Central memory CD4-positive, alpha-beta T cell (primary cell): ENCODE measurements at places on chromosomes 1 and 21.

DNA sequence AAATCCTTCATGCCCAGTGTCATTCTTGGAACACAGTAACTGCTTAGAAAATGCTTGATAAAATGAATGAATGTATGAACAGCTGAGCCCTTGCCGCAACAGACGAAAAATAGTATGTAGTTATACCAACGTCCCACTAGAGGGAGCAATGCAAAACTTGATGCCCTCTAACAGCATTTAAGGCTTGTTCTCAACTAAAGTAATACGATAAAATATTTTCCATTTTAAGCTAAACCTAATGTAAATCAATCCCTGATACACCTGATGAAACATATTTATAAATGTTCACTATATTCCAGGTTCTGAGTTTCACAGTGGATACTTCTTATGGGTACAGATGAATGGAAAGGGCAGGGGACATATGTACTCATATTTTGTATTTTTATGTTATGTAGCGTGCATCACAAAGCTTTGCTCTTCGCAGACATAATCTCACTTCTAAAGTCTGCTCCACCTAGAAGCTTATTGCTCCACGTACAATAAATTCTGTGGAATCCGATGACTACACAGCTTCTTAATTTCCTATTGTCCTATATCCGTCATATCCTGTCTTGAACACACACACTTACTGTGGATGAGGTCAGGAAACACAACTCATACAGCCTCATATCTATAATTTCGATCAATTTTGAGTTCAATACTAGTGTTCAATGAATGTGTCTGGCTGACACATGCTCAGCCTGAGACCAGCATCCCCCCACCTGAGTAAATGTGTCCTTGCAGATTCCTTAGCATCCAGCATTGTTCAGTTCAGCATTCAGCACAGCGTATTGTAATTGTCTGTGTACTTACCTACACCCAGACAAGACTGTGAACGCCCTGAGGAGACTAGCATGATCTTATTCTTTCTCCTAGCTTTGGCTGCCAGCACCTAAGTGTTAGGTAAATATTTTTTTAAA is 4.4 kb upstream of the UTP25 start:
- peak; percentile 48 for DNase-seq

DNA sequence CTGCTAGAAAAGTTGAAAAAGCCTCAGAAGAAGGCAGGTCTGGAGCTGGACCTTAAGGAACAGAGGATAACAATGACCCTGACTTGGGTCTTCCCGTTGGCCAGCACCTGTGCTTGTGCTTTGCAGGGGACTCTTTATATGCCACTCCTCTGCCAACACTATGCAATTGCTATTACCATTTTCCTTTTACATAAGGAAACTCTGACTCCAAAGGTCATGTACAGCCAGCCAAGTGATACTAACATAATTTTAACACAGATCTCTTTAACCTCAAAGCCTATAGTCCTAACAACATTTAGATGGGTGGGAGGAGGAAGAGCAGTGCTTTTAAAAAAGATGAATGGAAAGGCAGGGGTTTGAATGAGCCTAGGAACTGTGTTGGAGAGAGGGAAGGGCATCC is 106.6 kb upstream of the RAB4A start:
- DNase-seq = no peak

DNA sequence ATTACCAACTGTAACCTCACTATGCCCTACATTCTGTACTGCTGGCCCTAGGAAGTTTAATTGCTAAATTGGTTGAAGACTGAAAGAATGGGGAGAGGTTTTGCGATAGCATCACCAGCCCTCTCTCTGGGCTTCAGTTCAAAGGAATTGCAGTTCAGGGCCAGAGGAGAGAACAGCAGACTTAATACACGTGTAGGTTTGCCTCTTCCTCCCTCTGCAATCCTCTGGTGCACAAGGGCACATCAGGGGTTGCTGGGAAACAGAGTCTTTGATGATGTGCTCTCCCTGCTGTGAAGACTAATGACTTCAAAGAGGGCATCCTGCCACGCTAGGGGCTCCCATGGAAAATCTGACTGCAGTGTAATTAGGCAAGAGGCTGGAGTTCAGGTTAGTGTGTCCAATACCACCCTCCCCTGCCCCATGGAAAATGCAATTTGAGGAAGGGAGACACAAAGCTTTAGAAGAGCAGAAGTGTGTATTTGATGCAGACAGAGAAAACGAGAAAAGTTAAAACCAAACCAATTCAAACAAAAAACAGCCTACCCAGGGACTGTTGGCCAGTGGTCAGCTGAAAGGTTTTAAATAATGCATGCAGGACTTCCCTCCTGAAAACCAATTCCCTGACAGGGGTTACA is 167.9 kb downstream of the ASTN1 start:
- no peak for DNase-seq

GRCh38 chr1:65310078-65310587 is 790 bp downstream of the DNAJC6 start:
- DNase-seq = no peak

DNA sequence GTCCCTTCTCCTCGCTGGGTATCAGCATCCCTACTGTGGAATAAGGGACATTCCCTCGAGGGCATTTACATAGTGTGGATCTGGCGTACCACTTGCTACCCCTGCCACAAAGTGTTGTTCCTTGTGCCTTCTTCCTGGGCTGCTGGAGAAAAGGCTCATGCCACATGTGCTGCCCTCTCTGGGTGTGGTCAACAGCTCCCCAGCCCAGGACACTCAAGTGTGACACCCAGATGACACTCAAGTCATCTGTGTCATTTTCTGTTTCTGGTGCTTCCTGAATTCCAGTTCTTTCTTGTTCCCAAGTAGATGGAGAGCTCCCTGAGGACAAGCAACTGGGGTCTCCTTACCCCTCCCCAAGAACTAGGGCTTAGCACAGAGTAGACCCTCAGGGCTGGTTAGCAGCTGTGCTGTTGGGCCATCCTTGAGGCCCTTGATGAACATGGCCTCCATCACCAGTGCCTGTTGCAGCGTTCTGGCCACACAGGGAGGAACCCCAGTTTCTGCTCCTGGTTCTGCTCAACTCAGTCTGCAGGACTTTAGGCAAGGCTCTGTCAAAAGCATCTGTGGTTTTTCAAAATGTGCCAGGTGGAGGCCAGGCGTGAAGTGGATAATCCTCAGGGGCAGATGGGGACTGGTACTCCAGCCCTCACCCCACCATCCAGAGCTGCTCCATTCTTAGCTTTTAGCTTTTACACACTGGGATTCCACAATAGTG is 49.0 kb upstream of the CLIC4 start:
- no peak for DNase-seq

DNA sequence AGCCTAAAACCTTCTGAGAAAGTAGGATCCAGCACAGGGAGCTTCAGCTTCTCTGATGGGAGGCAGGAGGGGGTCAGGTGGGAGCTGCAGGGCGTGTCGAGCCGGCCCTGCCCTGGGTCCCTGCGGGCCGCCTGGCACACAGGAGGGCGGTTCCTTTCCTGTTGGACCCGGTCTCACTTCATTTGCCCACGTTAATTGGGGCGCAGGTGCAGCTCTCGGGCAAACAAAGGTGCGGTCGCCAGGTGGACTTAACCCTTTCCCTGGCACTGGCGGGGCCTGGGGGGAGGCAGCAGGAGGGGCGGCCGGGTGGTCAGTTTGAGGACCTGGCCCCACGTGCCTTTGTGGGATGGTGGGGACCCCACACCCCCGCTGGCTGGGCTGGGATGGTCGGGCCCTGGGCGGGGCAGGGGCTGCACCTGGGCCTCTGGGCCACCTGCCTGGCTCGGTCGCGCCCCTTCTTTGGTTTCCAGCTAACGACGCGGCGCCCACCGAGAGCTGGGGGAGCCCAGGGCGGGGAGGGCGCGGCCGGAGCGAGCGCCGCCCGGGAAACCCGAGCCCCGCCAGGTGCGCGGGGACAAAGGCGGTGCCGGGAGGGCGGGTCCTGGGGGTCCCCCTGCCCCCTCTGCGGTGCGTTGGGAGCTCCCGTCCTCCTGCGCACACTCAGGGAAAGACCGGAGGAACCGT is 20.8 kb upstream of the C1orf159 start:
- DNase-seq = peak; percentile 8

DNA sequence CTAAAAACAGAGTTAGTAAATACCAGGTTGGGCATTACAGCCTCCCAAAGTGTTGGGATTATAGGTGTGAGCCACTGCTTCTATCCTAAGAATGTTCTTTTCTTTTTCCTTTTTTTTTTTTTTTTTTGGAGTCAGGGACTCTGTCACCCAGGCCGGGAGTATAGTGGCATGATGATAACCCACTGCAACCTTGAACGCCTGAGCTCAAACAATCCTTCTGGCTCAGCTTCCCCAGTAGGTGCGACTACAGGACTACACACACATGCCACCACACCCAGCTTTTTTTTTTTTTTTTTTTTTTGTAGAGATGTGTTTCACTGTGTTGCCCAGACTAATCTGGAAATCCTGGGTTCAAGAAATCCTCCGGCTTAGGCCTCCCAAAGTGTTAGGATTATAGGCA is 5.9 kb downstream of the ZBTB8OS start:
- no peak for DNase-seq

DNA sequence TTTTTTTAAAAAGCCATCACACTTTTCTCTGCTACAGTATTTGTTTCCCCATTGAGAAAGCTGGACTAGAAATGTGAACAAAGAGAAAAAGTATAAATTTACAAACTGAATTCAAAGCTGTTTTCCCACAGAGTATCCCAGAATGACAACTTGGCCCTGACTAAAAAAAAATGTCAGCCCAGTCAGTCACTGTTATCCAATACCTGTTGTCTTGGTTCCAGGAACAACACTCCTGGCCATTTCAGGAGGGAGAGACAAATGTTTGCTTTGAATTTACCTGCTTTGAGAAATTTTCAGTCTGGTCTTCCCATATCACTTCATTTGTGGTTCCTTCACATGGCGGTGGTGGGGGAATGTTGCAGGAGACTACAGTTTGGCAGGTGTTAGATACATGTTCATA is 46.2 kb downstream of the COLGALT2 start:
- DNase-seq = no peak
